ENCODE measurements at places on chromosomes 6 and 20.

DNA sequence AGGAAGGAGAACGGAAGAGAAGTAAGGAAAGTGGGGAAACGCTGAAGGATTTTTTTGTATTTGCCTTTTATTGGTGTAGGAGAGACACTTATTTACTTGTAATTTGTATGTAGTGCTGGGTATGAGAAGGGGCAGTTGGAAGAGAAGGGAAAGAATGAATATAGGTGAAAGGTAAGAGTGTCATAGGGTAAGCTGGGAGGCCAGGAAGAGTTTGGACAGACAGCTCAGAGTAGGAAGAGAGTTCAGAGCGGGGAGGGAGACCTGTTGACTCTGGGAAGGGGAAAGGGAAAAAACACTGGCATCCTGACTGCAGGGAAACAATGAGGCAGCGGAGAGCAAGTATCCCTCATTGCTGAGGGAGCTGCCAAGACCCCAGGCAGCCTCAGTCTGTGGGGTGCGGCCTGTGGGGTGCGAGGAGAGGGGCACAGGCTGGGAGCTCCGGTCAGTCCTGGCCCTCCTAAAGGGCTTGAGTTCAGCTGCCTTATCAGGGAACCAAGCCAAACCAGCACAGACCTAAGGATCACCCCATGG, 3.1 kb downstream of the TRAF3IP2 start:
- DNase-seq: no peak

DNA sequence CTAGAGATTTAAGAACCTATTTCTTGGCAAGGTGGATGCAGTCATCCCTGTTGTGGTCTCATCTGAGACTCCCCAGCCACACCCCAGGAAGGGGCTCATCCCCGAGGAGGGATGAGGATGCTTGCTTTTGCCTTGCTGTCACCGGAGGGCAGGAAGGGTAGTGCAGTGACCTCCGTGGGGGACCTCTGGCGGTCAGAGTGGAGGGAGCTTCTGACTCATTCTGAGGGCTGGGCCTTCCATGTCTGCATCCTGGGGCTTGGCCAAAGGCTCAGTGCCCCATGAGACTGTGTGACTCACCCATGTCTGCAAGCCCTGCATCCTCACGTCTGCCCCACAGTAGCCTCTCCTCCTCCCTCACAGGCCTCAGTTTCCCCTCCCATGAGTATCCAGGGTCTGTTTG, 38.7 kb downstream of the UQCC2 start:
- peak; percentile 73 for DNase-seq

GRCh38 chr20:50652702-50653294, 38.5 kb downstream of the RIPOR3 start:
- DNase-seq: no peak

GRCh38 chr6:38974389-38975151, 74.0 kb upstream of the GLP1R start:
- no peak for DNase-seq

DNA sequence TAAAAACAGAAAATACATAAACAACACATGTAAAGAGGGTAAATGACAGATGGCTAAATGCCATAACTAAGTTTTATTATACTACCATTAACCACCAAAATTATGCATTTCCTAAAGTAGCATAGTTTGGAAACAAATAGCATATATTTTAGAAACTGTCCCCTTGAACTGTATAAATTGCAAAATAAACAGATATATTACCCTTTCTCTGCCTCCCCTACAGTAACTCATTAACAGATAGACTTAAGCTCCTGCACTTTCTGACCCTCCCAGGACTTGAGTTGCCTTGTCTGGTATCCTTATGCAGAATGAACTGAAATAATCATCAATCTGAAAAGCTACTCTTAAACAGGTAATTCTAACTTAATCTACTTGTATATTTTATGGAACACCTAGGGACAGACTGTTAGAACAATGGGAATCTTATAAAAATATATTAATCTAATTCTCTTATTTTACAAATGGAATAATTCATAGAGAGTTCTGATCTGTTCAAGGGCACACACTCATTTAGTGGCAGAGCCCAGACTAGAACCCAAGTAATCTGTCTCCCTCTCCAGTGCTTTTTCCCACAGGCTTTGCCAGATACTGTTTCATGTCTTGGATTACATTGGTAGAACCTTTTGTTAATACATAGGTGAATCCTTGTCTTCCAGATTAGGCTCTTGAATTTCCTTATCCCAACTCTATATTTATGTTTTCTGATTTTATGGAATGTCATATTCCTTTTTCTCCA, 50.6 kb upstream of the LOC128125822 start:
- DNase-seq: no peak

GRCh38 chr20:57675773-57676172, 34.0 kb downstream of the PMEPA1 start:
- DNase-seq: no peak

DNA sequence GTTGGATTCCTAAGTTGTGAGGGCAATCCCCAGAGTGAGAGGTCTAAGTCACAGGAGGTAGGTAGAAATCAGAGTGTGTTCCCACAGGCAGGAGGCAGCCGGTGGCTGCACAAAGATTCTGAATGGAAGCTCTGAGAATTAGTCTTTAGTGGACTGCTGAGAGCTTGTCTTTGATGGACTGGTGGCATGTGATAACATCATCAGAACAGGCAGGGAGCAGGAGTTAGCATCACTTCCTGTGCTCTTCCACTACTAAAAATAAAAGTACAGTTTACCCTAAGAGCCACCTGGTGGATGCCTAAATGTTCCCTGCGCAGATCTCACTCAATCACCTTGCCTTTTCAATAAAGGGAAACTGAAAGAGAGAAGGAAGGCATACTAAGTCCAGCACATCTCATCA, 294.6 kb upstream of the POU3F2 start:
- no peak for DNase-seq

DNA sequence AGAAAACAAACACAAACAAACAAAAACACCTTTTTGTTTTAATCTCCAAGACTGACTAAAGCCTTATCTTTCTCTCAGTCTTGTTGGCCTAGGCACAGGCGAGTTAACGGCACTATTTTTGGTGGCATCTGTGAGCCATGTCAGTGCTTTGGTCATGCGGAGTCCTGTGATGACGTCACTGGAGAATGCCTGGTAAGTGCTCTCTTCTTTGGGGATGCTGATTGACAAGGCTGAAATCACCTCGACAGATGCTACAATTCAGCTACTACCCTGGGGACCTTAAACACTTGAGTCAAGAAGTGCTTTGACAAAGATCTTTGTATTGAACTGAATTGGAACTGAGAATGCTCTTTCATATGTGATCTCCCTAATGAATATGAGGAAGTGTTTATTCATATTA, 384.1 kb downstream of the LAMA2 start:
- no peak for DNase-seq

GRCh38 chr6:130032758-130033340, 14.5 kb downstream of the L3MBTL3 start:
- DNase-seq: no peak

DNA sequence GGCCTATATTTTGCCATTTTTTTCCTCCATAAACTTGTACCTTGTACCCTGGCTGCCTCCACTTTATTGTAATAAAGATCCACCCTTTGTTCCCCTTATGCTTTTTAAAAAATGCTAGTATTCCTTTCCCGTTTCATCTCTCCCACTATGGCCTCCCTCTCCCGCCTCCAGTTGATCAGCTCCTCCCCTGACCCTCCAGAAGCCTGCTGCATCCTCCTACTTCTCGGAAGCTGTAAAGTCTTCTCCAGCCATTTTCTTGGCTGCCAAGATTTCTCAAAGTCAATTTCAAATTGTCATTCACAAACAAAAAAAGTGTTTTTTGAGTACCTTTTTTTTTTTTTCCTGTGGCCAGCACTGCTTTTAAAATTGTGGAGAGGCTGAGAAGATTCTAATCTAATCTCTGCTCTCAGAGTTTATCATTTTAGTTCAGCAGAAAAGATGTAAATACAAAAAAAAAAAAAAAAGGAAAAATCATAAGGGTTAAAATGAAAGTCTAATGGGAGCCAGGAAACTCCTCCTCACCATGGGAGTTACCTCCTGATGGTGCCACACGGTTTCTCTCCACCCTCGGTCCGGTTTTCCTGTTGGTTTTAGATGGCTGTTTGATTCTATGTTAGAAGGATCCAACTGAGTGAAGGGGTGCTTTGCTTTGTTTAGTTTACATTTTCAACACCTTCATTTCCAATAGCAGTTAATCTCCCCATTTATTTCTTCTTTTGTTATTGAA, 103.0 kb upstream of the KCNK16 start:
- peak; percentile 43 for DNase-seq

- no peak for DNase-seq
Measured at GRCh38 chr6:1705630-1706029, 95.9 kb downstream of the FOXC1 start.

GRCh38 chr6:37507690-37508421, 8.2 kb upstream of the CCDC167 start:
- DNase-seq: no peak

- DNase-seq: no peak
Measured at GRCh38 chr20:11090751-11091150, 417.0 kb upstream of the JAG1 start.

GRCh38 chr6:2110504-2110903, 134.9 kb downstream of the GMDS start:
- DNase-seq: no peak

GRCh38 chr20:63701051-63701328, 4.5 kb downstream of the TNFRSF6B start:
- DNase-seq: no peak

- DNase-seq: no peak
Measured at GRCh38 chr6:35739645-35740524, 3.1 kb downstream of the ARMC12 start.

DNA sequence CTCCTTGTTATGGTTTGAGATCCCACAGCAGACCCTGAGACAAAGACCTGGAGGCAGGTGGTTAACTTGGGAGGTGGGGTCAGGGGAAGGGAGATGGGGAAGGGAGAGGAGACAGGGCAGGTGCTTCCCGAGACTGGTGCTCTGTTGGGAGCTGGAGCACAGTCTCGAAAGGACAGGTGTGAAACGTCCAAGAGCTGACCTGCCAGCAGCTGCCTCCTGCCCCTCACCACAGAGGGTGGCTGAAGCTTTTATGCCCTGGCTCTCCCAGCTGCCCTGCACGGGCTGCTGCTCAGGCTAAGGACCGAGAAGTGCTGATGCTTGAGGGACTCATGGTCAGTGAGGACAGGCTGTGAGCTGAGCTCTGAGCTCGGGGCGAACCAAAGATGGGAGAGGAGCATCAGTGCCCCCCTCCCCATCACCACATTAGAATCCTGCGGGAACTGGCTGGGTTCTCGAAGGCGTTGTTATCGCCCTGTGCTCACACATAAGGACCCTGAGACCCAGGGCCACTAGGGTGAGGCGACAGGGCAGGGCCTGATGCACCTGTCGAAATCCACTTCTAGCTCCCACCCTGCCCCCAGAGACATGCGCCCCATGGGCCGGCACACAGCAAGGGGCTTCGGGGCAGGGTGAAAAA, 25.3 kb upstream of the CD93 start:
- no peak for DNase-seq

DNA sequence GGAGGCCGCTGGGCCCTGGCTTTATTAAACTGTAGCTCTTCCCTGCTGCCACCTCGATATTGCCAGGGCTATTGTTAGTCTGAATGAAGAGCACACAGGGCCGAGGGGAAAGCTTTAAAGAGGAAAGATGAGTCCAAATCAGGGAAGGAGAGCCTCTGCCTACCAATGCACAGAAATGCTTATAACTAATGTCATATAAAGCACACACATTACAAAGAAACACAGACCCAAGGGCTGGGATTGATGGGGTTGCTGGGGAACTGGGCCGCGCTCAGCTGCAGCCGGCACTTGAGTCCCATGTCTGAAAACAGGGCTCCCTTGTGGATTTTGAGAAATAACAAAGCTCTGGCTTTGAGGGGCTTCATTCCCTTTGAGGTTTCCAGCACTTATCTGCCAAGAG, 232.6 kb downstream of the CD83 start:
- no peak for DNase-seq

DNA sequence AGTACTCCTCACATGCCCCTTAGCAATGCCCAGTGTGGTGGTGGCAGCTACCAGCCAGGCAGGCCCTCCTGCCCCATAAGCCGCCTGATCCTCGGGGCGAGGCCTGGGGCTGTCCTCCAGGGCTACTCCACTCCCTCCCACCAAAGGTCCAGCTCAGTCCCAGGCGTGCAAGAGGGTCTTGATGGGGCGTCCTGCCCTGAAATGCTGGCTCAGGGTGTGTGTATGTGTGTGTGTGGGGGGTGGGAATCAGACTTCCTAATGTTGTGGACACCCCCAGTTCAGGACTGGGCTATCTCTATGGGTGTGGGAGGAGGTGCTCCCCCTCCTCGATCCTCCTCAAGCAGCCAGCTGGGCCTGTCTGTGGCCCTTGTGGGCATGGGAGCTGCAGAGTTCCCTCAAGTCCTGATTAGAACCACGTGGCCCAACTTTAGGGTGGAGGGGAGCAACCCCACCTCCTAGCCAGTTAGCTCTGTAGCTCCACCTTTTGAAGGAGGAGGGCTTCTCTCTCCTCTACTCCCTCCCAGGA, 7.5 kb downstream of the HSPA12B start:
- no peak for DNase-seq

DNA sequence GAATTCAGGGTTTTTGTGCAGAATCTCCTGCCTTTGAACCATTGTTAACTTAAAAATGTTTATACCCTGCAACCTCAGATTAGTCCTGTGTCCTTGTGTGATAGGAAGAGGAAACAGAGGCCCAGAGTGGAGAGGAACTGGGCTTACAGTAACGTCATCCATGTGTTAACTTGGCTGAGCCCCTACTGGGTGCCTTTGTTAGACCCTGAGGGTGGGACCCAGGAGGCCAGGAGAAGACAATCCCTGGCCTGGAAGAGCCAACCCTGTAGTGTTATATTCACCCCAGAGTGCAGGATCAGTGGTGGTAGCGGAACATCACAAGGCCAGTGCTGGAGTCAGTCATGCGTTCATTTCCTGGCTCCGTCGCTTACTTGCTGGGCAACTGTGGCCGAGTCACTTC, 10.6 kb downstream of the MYLK2 start:
- no peak for DNase-seq

DNA sequence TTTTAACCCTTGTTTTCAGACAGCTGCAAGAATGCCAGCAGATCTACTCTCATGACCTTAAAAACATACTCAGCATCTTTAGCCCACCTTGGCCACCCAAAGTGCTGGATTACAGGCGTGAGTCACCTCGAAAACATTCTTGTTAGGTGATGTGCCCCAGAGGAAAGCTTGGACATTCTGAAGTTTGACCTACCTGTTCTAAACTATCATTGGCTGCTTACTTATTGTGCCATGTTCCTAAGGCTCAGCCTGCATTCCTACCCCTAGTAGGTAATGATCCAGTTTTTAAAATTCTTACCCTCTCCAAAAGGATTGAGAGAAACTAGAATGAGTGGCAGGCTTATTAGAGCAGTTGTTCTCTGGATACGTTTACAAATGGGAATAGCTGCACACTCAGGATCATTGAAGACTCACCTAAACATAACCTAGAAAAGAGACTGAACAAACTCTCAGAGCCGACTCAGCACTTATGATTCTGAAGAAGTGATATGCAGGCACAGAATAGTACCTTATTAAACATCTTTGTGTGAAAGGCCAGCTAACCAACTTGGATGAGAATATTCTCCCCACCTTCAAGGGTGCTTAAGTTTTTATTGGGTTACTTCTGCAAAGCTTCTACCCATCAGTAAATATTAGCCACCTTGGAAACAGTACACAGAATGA, 362.1 kb downstream of the NRN1 start:
- DNase-seq: peak; percentile 40
